ENCODE measurements at places on chromosomes 7 and 10. TPM values are rescaled to one million over a fixed set of nuclear protein-coding genes. Genes with fewer than 3 reads are reported as not detected.

Gene CFAP43
- 0.09 TPM for total RNA-seq

Gene TMEM236
- total RNA-seq: under 0.01 TPM

Gene RNF133
- 0.14 TPM for total RNA-seq

Gene GOLGA7B
- not detected for total RNA-seq
